ENCODE measurements at places on chromosomes 11 and 22. TPM values are rescaled to one million over a fixed set of nuclear protein-coding genes. Genes with fewer than 3 reads are reported as not detected.

The SGSM1 gene
- 3.1 TPM for polyA plus RNA-seq

The OR8B12 gene
- not detected for polyA plus RNA-seq

The MMP10 gene
- polyA plus RNA-seq, result 0.11 TPM

The TPBGL gene
- polyA plus RNA-seq, result 0.20 TPM

The EMSY gene
- 36.4 TPM for polyA plus RNA-seq

The SLC5A12 gene
- 60.3 TPM for polyA plus RNA-seq

- no peak for DNase-seq
Measured at GRCh38 chr11:9790703-9791102, 126.8 kb downstream of the SWAP70 start.

- no peak for DNase-seq
Measured at GRCh38 chr22:27992294-27993165, 73.5 kb upstream of the PITPNB start.

DNA sequence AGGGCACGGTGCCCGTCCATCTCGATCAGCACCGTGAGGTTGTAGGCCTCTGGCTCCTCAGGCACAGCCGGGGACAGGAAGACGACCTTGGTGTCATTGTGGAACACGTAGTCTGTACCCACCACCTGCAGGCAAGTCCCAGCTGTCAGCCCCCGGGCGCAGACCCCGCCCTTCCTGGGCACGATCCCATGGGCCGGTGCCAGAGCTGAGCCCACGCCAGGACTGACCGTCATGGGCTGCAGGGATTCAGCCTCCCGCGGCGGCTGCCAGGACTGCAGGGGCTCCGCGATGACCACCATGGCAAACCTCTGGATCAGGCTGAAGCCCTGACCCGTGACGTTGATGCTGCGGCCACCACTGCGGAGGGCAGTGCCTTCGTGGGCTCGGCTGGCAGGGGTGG is 11.8 kb upstream of the MAPK11 start:
- no peak for DNase-seq

- DNase-seq, result no peak
Measured at GRCh38 chr11:116171271-116172140, 601.3 kb downstream of the BUD13 start.

Data from left renal cortex interstitium (tissue), 4 donors.